Lung microvascular endothelial cell (primary cell): ENCODE measurements at places on chromosomes 4 and X. TPM values are rescaled to one million over a fixed set of nuclear protein-coding genes. Genes with fewer than 3 reads are reported as not detected.

NPY2R gene
- total RNA-seq = not detected in 2 replicates

ELOVL6 gene
- total RNA-seq = 0.99 and 2.2 TPM in 2 replicates

ADGRL3 gene
- 0.87 and 1.6 TPM in 2 replicates for total RNA-seq

CHRNA9 gene
- not detected in 2 replicates for total RNA-seq

GAGE12F gene
- total RNA-seq = not detected in 2 replicates

BMX gene
- 81.9 and 208 TPM in 2 replicates for total RNA-seq
